ENCODE measurements at places on chromosomes 2 and 18.

GRCh38 chr2:42545023-42545721, 23.3 kb upstream of the MTA3 start:
- DNase-seq = no peak

DNA sequence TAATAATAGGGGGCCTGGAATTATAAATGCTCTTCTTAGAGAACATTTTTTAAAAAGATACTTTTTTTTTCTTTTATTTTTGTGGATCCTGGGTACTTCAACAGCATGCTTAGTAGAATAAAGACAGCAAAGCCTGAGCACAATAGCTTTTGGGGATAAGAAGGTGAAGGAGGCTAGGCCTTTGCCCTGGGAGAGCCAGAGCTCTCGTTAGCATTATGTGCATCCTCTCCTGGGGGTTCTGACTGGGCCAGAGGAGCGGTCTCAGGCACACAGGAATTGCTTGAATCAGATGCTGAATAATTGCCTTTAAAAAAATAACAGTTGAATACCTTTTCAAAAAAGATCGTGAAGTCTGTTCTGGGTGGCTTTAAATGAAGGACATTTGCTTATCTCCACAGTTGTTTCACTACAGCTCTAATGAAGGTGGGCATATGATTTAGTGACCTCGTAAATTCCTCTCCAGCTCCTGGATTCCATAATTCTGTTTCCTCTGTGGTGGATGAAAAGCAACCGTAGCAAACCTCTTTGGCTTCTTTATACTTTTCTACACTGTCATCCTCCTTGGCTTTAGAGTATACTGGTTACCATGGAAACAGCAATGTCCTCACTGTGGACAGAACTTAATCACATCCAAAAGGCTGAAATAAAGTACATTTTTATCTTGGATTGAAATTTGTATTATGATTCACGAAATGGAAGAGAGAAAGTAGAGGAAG, 133.8 kb downstream of the MAIP1 start:
- no peak for DNase-seq

GRCh38 chr18:61953161-61953560, 60.4 kb upstream of the RNF152 start:
- DNase-seq = no peak

GRCh38 chr2:229419158-229419557, 148.1 kb upstream of the PID1 start:
- no peak for DNase-seq

DNA sequence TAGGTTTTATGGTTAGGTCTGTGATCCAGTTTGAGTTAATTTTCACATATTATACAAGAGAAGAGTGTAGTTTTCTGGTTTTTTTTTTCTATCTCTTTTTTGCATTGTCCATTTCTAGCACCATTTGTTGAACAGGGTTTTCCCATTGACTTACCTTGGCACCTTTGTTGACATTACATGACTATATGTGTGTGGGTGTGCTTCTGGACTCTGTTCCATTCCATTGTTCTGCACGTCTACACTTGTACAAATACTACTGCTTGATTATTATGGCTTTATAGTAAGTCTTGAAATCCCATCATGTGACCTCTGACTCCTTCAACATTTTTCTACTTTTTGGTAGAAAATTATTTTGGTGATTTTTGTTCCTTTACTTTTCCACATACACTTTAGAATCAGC, 38.7 kb downstream of the UBE2F start:
- no peak for DNase-seq

Measured in stimulated activated CD4-positive, alpha-beta T cell treated with anti-CD3 and anti-CD28 coated beads, Interleukin-12 subunit alpha, Interleukin-12 subunit beta, amount 100 ng/mL, for 4 hours (primary cell).